ENCODE measurements at places on chromosomes 6 and 20. TPM values are rescaled to one million over a fixed set of nuclear protein-coding genes. Genes with fewer than 3 reads are reported as not detected.

- no peak for DNase-seq
Observed at GRCh38 chr20:8376940-8377339, 244.9 kb downstream of the PLCB1 start.

DNA sequence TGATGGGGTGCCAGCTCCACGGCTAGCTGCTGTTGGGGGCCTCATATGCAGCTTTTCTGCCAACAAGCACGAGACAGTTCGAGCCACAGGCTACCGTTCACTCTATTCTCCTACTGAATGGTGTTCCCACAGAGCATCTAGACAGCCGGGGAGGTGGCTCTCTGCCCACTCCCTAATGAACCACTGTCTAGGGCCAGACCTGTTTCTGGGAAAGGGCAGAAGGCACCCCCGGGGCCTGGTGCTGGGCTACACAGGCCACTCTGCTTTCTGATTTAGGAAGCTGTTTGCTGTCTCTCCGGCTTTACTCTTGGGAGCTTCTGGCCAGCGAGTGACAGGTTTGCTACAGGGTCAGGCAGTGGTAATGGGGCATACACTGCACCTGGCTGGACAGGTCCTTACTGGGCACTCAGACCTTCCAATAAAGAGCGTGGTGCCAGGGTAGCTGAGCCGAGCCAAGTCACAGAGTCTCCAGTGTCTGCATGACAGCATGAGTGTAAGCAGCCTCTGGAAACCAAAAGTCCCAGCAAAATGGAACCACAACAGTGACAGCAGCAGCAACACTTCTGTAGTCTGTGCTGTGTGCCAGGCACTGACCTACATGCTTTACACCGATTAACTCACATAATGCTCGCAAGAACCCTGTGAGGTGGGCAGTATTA lies 8.4 kb downstream of the CCDC167 start:
- no peak for DNase-seq

GRCh38 chr6:3403238-3404173 lies 53.3 kb downstream of the SLC22A23 start:
- no peak for DNase-seq

GRCh38 chr6:39197922-39198500 lies 31.3 kb downstream of the KCNK5 start:
- DNase-seq: no peak

The DUSP15 gene
- total RNA-seq: 6.2 TPM

The ADTRP gene
- not detected for total RNA-seq

DNA sequence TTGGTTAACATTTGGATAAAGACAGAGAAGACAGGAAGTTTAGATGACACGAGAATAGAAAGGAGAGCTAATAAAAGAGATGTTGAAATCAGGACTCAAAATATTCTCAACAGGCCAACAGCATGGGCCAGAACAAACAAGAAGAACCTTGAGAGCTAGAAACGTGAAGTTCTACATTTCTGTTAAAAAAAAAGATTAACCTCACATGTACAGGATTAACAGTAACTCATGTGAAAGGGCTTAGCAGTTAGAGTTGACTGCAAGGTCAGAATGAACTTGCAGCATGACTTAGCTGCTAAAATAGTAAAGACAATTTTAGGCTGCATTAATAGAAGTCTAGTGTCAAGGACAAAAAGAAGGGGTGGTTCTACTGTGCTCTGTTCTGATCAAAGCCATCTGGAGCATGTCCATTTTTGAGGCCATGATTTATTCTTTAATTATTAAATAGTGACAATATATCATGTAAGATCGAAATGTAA lies 331.1 kb upstream of the HSF2 start:
- no peak for DNase-seq

GRCh38 chr20:45994761-45995493 lies 13.8 kb upstream of the MMP9 start:
- DNase-seq: no peak

- DNase-seq: no peak
Observed at GRCh38 chr6:136252441-136252840, 2.3 kb upstream of the MTFR2 start.

The LPIN3 gene
- total RNA-seq: 8.9 TPM

GRCh38 chr20:34302312-34302722 lies 838 bp downstream of the AHCY start:
- no peak for DNase-seq

GRCh38 chr6:150719099-150719766 lies 119.5 kb downstream of the PLEKHG1 start:
- DNase-seq: no peak

DNA sequence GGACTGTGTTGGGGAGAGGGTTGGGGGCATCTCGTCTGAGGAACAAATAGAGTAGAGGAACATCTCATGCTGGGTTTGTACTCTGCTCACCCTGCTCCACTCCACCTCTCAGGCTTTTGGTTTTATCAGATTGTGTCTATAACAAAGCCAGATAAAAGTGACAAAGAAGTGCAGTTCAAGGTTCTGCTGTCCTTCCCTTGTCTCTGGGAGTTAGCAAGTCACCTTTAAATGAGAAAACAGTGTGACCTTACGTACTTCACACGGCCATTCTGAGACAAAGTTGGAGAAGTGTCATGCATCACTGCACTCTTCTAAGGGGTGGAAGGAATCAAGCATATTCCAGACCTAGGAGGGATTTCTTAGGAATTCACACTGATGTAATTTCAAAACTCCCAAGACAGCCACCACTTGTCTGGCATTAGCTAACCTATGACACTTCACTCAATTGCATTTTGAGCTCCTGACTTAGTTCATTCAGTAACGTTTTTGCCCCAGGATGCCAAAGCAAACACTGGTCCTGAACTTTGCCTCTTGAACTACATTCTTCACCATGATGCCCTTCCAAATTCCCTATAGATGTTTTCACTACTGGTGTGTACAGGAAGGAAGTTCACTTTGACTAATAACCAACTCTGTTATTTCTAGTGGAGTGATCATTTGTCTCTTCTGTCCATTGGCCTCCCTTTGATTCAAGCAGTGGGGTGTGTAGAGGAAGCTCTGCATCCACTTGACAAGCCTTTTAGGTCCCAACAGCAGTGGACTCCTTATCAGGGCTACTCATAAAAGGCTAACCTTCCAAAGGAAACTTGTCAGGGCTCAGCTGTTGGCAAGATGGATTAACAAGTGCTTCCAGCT lies 647.6 kb upstream of the FLRT3 start:
- DNase-seq: no peak

The L3MBTL3 gene
- 4.9 TPM for total RNA-seq

The ZSCAN16 gene
- total RNA-seq: 1.7 TPM

DNA sequence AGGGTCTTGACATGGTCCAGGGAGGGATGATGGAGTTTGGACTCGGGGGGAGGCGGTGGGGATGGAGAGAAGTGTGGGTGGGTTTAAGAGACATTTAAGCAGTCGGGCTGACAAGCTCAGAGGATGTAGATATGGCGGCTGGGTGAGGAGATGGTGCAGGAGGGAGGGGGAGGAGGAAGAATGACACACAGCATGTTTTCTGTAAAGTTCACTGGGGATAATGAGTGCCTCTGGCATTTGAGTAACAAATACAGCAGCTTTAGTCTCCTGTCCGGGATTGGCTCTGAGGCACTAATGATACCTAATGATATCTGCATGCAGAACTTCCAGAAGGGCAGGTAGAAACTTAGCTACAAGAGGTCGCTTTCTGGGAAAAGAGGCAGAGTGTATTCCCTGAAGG lies 107.8 kb downstream of the DHX35 start:
- DNase-seq: no peak

The EFCAB8 gene
- total RNA-seq: not detected

- peak; percentile 33 for DNase-seq
Observed at GRCh38 chr20:47355489-47356219, 845 bp downstream of the ZMYND8 start.

DNA sequence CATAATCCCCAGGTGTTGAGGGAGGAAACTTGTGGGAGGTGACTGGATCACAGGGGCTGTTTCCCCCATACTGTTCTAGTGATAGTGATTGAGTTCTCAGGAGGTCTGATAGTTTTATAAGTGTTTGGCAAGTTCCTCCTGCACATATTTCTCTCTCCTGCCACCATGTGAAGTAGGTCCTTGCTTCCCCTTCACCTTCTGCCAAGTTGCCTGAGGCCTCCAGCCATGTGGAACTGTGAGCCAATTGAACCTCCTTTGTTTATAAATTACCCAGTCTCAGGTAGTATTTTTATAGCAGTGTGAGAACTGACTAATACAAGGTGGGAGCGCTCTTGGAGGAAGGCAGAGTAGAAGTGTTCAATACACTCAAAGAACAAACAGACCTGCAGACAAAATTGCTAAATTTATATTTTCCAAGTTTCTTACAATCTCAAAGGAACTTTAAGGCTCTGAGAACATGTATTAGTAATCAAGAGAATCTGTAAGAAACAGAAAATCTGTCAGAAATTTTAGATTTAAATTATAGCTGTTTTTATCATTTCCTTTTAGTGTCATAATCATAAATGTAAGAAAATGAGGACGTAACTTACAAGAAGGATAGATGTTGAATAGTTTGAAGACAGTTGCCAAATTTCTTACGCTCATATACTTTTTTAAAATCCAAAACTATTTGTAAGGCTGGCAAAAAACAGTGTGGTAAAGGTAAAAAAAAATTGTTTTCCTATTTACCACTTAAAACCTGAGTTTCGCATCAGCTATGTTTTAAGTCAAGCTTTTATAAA lies 77.7 kb downstream of the ASCC3 start:
- no peak for DNase-seq

GRCh38 chr20:52987295-52987694 lies 15.1 kb downstream of the TSHZ2 start:
- DNase-seq: no peak

The COX4I2 gene
- total RNA-seq: not detected
